ENCODE measurements at places on chromosomes 7 and 10. TPM values are rescaled to one million over a fixed set of nuclear protein-coding genes. Genes with fewer than 3 reads are reported as not detected.

The ADAM8 gene
- polyA plus RNA-seq = not detected

The NFE2L3 gene
- polyA plus RNA-seq = 0.70 TPM

The KLHL7 gene
- 33.9 TPM for polyA plus RNA-seq

The DGKI gene
- 5.1 TPM for polyA plus RNA-seq

The MMD2 gene
- polyA plus RNA-seq = not detected

The TPST1 gene
- 53.7 TPM for polyA plus RNA-seq

The EEPD1 gene
- 1.6 TPM for polyA plus RNA-seq

The SUN3 gene
- not detected for polyA plus RNA-seq

The SLC18A3 gene
- polyA plus RNA-seq = not detected

The STAG3 gene
- 0.65 TPM for polyA plus RNA-seq

The TBXAS1 gene
- polyA plus RNA-seq = 2.2 TPM

The BLVRA gene
- 47.0 TPM for polyA plus RNA-seq

The NYAP1 gene
- not detected for polyA plus RNA-seq

The AQP1 gene
- polyA plus RNA-seq = 0.33 TPM

The MEPCE gene
- polyA plus RNA-seq = 8.0 TPM

The STOX1 gene
- polyA plus RNA-seq = not detected

The NUTM2A gene
- polyA plus RNA-seq = not detected

The DRGX gene
- 0.09 TPM for polyA plus RNA-seq

The SPDYE9 gene
- 0.38 TPM for polyA plus RNA-seq

The HIP1 gene
- polyA plus RNA-seq = 6.2 TPM

The OR6V1 gene
- not detected for polyA plus RNA-seq

The PTER gene
- polyA plus RNA-seq = 12.6 TPM

The ODAD2 gene
- 1.7 TPM for polyA plus RNA-seq

The PRKCQ gene
- polyA plus RNA-seq = not detected

The FGFBP3 gene
- 0.72 TPM for polyA plus RNA-seq

The SPDYE5 gene
- 0.38 TPM for polyA plus RNA-seq

The SPACDR gene
- polyA plus RNA-seq = 0.50 TPM

The ITGB8 gene
- polyA plus RNA-seq = 3.4 TPM

The ENTPD7 gene
- 8.3 TPM for polyA plus RNA-seq

The TMEM130 gene
- polyA plus RNA-seq = 0.40 TPM

The COL13A1 gene
- polyA plus RNA-seq = 12.8 TPM

The MEOX2 gene
- not detected for polyA plus RNA-seq

The SGCE gene
- polyA plus RNA-seq = 130 TPM

The CALY gene
- not detected for polyA plus RNA-seq

The MMP21 gene
- not detected for polyA plus RNA-seq

The MYH16 gene
- polyA plus RNA-seq = not detected

The NAT16 gene
- polyA plus RNA-seq = not detected

The PON3 gene
- not detected for polyA plus RNA-seq

The COL28A1 gene
- not detected for polyA plus RNA-seq

The ZWINT gene
- polyA plus RNA-seq = 34.8 TPM

The CNNM1 gene
- polyA plus RNA-seq = 1.1 TPM

The CYP2C18 gene
- not detected for polyA plus RNA-seq

The SEC61A2 gene
- polyA plus RNA-seq = 7.7 TPM

The SPAM1 gene
- not detected for polyA plus RNA-seq

The ANLN gene
- polyA plus RNA-seq = 37.9 TPM

The HOXA13 gene
- 0.15 TPM for polyA plus RNA-seq

The CCL24 gene
- polyA plus RNA-seq = not detected

Data from GM23248 (cell line).